ENCODE measurements at places on chromosomes 2 and 18.
A peak's percentile ranks its signal among the peaks of the same experiment; 100 is the strongest.

- no peak for DNase-seq
Observed at GRCh38 chr2:121561617-121562268, 31.1 kb downstream of the RNU4ATAC start.

GRCh38 chr2:76274160-76274559 lies 563.4 kb upstream of the GCFC2 start:
- DNase-seq = no peak

DNA sequence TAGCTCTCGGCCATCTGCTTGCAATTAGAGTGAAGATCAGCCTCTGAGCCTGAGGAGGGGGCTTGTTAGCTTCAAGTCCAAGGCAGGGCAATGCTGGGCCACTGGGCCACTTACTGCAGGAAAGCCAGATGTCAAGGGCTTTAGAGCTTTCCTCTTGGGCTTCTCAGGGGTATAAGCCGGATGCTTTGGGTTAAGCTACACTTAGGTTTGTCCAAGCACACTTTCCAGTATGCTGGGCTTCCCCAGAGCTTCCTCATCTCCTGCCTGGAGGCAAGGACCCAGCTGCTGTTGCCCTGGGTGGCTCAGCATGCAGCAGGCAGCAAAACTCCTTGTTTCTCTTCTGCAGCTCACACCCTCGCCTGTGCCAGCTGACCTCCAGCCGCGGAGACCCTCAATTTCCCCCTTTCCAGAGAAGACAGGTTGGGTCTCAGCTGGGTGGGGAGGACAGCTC lies 29.0 kb upstream of the ATOH8 start:
- no peak for DNase-seq

GRCh38 chr2:190533968-190534309 lies 583 bp downstream of the NEMP2 start:
- DNase-seq = peak; percentile 76

- peak; percentile 58 for DNase-seq
Observed at GRCh38 chr2:217993817-217994463, 8.9 kb downstream of the TNS1 start.

GRCh38 chr2:120767486-120768005 lies 31.9 kb downstream of the GLI2 start:
- DNase-seq = no peak

DNA sequence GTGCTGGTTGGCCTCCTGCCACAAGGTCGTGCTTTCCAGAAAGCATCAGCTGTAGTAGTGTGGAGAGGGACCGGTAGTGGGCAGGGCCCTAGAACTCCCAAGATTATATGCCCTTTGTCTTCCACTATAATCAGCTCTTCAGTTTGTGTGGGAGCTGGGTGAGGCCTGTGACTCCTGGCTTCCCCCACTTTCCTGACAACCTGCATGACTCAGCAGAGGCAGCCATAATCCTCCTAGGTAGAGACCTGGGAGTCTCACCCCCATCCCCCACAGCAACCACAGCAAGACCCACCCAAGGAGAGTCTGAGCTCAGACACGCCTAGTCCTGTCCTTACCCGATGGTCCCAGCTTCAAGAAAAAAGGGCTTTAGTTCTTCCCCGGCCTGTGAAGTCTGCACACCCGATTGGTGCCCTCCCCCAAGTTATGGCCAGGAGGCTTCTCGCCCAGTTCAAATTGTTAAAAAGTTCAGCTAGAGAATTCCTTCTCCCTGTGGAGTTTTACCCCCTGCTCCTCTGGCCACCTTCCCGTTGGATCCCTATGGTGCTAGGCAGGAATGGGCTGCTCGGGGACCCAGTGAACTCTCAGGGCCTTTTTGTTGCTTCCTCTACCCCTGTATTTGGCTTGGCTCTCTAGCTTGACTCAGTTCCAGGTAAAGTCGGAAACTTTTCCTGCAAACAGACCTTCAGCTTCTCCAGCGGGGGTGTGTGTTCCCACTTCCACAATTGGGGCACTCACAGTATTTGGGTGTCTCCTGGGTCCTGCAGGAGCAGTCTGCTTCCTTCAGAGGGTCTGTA lies 57.8 kb upstream of the FAM237A start:
- no peak for DNase-seq

DNA sequence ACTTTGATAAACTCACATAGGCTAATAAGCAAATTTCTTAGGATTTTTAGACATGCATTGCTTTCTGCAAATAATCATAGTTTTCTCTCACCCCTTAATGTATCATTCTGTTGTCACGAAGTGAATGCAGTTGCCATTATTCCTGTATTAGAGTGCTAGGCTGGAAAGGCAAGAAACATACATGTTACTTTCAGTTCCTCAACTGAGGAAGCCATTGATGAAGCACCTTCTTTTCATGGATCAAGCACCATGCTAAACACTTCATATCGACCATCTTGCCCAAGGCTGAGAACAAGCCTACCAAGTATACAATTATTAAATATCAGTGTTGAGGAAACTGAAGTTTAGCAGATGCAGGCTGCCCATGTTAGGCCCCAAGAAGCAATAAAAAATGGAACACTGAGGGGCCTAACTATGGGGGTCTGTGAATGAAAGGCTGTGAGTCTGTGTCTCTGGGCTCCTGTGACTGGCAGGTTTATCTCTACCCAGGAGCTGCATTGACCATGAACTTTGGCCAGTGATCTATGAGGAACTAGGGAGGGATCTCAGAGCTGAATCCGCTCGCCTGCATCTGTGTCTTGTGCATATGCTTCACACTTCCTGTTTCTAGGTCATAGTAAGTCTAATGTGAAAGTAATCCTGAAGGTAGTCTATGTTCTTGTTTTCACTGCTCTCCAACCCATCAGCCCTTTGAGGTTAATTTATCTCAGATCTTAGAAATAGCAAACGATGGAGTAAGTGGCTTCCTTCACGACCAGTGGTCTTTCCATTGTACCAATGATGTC lies 16.0 kb upstream of the TSPYL6 start:
- DNase-seq = no peak

DNA sequence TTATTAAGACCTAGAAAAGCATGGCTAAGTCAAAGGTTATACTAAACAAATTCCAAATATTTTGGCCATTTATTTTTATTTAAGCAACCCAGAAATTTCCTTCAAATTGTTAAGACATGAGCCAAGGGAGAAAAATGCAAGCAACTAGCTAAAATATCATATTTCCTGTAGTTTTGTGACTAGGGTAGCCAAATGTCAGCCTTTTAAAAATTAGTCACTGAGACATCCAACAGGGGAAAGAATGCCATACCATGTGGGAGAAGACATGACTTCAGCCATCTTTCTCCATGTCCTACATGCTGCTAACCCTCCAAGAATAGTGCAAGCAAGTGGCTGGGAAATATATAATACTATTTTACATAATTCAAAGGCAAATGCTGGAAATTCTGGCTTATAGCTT lies 197.9 kb downstream of the DSEL start:
- DNase-seq = no peak

DNA sequence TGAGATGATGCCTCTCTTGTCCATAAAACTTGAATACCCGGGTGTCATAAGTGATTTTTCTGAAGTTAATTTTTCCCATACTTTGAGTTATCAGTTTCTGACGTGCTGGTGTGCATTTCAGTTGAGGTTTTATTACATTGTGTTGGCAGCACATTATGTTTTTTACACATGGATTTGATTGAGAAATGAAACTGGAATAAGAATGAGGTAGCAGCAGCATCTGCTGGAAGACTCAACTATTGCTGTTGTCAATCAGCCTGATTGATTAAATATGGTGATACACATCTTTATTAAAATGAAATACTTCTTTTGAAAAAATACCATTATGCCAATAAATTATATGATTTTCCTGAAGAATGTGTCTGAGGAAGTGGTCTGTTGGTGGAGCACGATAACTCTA lies 60.5 kb downstream of the INSIG2 start:
- DNase-seq = no peak

DNA sequence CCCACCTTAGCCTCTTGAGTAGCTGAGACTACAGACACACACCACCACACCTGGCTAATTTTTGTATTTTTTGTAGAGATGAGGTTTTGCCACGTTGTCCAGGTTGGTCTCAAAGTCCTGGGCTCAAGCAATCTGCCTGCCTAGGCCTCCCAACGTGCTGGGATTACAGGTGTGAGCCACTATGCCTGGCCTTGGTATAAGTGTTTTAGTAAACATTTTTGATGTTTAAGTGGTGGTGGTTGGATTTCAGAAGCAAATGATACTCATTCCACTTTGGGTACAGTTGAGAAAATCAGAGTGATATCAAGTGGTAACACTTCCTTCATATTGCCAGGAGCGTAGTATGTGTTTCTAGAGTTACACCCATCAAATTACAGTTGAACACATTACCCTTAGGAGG lies 25.4 kb downstream of the ACADL start:
- DNase-seq = no peak

- no peak for DNase-seq
Observed at GRCh38 chr2:50018292-50018691, 864.0 kb upstream of the FSHR start.

DNA sequence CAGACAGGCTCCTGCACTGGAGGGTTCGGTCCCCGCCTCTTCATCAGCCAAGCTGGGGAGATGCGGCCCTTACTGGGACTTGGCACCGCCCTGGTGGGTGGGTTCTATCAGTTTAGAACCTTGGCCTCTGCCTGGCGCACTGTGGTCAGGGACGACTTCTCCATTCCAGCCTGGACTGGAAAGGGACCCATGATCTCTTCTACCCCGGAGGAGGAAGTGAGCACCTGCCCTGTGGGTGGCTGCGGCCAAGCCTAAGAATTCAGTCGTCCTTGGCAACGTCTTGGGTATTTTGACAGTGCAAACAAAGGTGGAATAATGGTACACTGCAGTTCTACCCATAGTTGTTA lies 106.9 kb upstream of the CD302 start:
- no peak for DNase-seq

DNA sequence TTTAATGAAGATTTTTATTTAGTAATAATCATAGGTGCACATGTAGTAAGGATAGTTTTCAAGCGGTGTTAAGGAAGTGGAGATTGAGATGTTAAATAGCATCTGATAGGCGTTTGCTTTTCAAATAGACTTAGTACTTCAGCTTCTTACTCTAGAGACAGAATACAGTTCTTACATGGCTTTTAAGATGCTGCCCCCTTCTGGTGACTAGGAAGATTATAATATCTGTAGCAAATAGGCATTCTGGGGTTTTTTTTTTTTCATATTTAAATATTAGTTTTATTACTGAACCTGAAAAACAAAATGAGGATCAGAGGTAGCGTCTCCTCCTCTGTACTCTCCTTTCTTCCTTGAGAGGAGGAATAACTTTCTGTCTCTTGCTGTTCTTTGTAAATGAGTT lies 100.2 kb downstream of the AGAP1 start:
- DNase-seq = no peak

DNA sequence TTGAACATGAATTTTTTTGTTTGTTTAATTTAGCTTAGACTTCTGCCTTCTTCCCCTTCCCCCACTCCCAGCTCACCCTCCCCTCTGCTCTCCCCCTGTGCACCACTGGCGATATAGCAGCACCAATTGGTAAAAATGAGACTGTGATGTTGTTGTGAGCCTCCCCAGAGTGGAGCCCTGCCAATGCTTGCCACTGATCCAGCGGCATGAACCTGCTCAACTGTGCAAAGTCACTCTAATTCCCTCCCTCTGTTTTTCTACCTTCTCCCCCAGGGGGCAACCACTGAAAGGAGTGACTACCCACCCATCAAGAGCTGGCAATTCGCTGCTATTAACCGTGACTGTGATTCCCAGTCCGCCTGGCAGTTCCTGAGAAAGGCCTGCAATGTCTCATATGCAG lies 30.2 kb downstream of the KLHL14 start:
- no peak for DNase-seq

DNA sequence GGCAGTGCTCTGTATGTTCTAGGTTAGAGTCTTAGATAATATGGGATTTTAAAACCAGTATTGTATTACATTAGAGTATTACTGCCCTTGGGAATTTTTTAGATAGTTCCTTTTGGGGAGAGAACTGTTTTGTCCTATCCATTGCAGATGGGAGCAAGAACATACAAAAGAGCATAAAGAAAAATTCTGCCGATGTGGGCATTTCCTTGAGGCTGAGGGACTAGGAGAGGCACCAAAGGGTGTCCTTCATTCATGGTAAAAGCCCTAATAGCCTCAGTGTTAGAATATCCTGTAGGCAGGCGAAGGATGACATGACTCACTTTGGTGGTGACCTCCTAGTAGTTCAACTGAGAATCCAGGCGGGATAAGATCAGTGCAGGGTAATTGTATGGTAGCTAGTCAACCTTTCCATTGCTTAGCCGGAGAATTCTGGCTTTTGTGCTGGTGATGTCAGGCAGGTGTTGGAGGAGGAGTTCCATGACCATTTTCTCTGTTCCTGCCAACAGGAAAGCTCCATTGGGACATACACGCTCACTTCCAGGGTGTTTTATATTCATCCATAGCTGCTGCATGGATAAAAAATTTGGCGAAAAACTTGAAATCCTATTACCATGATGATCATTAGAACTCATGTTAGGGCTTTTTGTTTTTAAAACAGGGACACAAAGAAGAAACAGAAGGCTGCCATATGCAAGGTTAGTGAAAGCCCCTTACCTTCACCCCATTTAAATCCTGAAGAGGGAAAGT lies 28.1 kb downstream of the EPAS1 start:
- no peak for DNase-seq

GRCh38 chr18:34598120-34598635 lies 111.9 kb upstream of the DTNA start:
- no peak for DNase-seq

DNA sequence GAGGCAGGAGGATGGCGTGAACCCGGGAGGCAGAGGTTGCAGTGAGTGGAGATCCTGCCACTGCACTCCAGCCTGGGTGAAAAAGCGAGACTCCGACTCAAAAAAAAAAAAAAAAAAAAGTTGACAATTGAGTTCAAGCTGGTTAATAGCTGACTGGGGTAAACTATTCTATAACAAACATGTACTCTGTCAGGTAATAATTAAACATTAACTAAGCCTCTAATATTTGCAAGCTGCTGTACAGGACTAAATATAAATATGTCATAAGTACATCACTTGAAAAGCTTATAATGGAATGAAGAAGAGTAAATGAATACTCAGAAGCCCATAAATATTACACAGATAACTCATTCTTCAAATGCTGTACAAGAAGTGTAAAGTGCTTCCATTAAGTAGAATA lies 190.4 kb upstream of the CRIM1 start:
- DNase-seq = no peak

GRCh38 chr18:67695684-67696083 lies 179.2 kb upstream of the DSEL start:
- no peak for DNase-seq

- no peak for DNase-seq
Observed at GRCh38 chr2:112836695-112837117, at the start of gene IL1B. Gene IL1B (minus strand): TSS chr2:112836779. CDS start chr2:112836229, 550 bp downstream.

DNA sequence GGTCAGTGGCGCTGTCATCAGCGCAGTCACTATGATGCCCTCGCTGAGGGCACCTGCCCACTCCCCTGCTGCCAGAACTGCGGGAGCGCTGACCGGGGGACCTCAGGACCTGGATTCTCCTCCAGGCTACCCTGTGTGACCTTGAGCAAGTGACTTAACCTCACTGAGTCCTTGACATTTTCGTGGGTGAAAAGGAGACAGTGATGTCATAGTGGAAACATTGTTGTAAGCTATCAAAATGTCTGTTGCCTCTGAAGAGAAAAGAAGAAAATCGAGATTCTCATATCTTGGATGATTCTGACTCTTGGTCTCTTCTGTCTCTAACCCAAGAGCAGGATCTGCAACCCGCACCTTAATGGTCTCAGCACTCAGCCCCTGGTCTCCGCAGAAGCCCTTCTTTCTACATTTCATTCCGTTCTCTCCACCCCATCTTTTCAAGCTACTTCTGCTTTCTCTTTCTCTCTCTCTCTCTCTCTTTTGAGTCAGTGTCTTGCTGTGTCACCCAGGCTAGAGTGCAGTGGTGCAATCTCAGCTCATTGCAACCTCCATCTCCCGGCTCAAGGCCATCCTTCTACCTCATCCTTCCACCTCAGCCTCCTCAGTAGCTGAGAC lies 978 bp upstream of the TUBA4A start:
- DNase-seq = no peak

Measured in CD8-positive, alpha-beta T cell (primary cell).